ENCODE measurements at places on chromosomes 11 and 22.
A peak's percentile ranks its signal among the peaks of the same experiment; 100 is the strongest.

GRCh38 chr11:63765688-63766241 lies 2.8 kb downstream of the ZFTA start:
- H3K27me3 ChIP-seq, result peaks cover 14% of the 10 kb centered on the region
- no peak overlapping the region for H3K4me3 ChIP-seq
- H3K36me3 ChIP-seq, result peaks cover 20% of the 10 kb centered on the region
- DNase-seq, result no peak
- no peak overlapping the region for H3K27ac ChIP-seq

- H3K4me3 ChIP-seq, result no peak overlapping the region
- no peaks in the 10 kb centered on the region for H3K36me3 ChIP-seq
- no peak for DNase-seq
- H3K27ac ChIP-seq, result no peak overlapping the region
Measured at GRCh38 chr11:119816660-119817059, 87.7 kb upstream of the NECTIN1 start.

DNA sequence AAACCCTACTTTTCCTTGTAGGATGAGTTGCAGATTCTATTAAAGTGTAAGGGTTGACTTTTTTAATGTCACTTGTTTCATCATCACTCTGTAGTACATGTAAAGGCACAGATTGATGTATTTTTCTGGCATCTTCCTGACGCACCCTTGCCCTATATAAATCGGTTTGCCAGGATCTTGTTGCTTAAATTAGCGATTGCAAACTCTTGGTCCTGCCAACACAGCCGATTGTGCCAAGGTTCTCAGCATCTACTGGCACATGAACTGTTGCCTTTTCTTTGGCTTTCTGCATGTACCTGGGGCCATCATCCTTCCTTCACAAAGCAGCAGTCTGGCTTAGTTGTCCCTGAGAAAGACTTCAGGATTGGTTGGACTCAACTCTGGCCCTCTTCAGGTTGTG lies 7.5 kb upstream of the LIN7C start:
- no peaks in the 10 kb centered on the region for H3K36me3 ChIP-seq
- H3K4me1 ChIP-seq, result no peaks in the 10 kb centered on the region
- H3K4me3 ChIP-seq, result no peak overlapping the region

DNA sequence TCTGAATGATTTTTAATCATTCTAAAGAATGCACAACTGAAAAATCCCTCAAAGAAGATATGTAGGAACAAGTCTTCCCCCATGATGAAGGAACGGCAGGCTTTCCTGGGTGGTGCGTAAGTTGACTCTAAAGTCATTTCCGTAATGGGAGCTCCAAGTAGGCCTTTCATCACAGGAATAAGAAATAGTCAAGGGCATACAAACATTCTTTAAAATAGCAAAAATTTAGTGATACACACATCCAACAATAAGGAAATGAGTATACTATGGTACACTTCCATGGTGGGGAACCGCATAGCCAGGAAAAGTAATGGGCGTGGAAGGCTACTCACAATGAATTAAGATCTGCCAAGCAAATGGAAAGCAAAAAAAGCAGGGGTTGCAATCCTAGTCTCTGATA lies 10.7 kb downstream of the CD59 start:
- peak overlapping the region; percentile 70 for H3K27ac ChIP-seq
- H3K4me1 ChIP-seq, result peaks cover 33% of the 10 kb centered on the region
- peaks cover 19% of the 10 kb centered on the region for H3K36me3 ChIP-seq
- no peak overlapping the region for H3K4me3 ChIP-seq

GRCh38 chr11:56624661-56625110 lies 10.0 kb upstream of the OR5M1 start:
- no peaks in the 10 kb centered on the region for H3K27me3 ChIP-seq
- no peaks in the 10 kb centered on the region for H3K36me3 ChIP-seq
- H3K4me1 ChIP-seq, result no peaks in the 10 kb centered on the region
- no peak overlapping the region for H3K4me3 ChIP-seq
- DNase-seq, result no peak

- H3K27ac ChIP-seq, result peak overlapping the region; percentile 55
- H3K4me1 ChIP-seq, result peaks cover 94% of the 10 kb centered on the region
- peak; percentile 92 for DNase-seq
- peak overlapping the region; percentile 75 for H3K4me3 ChIP-seq
- peaks cover 8% of the 10 kb centered on the region for H3K36me3 ChIP-seq
Measured at GRCh38 chr11:118924591-118925585, 838 bp downstream of the BCL9L start.

DNA sequence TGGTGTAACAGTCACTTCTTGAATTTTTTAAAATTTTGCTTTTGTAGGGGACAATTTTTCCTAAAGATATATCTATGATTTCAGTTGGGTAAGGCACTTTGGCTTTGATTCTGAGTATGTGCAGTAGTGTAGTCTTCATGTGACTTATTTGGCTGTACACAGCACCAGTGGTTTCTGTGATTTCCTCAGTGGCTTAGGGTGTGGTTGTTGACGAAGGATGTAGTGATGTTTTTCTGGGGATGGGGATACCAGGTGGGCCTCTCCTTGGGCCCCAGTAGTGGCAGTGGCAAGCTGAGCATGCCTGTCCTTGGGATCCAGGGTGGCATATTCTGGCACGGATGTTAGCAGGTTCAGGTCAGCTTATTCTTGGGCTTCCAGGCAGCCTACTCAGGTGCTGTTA lies 364.9 kb upstream of the CADM1 start:
- H3K4me3 ChIP-seq, result no peak overlapping the region
- no peaks in the 10 kb centered on the region for H3K27me3 ChIP-seq
- no peak for DNase-seq
- H3K36me3 ChIP-seq, result no peaks in the 10 kb centered on the region
- no peak overlapping the region for H3K27ac ChIP-seq
- H3K4me1 ChIP-seq, result no peaks in the 10 kb centered on the region

DNA sequence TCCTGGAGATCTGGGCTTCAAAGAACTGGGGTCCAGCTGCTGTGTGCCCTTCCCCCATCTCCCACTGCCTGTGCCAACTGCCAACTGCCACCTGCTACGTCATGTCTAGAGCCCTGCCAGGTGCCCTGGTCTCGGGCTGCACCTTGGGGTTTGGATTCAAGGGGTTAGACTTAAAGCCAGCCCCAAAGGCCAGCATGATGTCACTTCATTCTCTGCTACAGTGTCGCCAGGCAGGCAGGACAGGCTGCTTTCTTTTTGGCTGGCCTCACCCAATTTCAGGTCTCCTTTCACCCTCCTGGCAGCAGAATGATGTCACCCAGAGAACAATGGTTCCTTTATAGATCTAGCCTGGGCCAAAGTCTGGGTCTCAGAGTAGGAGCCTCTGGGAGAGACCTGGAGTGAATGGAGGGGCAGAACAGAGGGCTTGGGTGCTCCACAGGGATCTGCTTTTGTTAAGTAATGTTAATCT lies 79.5 kb upstream of the CRYBB3 start:
- peak overlapping the region; percentile 38 for H3K27ac ChIP-seq
- DNase-seq, result no peak
- no peaks in the 10 kb centered on the region for H3K36me3 ChIP-seq
- H3K4me3 ChIP-seq, result no peak overlapping the region
- H3K4me1 ChIP-seq, result peaks cover 4% of the 10 kb centered on the region
- H3K27me3 ChIP-seq, result no peaks in the 10 kb centered on the region

DNA sequence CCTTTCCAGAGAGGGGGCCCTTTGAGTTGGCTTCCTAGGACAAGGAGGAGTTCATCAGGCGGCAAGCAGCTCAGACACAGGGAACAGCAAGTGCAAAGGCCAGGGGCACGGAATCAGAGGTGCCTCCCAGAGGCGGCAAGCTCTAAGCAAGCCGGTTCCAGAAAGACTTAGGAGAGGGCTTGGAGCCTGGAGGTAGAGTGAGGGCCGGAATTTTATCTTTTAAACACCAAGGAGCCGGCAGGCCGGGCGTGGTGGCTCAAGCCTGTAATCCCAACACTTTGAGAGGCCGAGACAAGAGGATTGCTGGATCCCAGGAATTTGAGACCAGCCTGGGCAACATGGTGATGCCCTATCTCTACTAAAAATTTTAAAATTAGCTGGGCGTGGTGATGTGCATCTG lies 26.6 kb downstream of the FADD start:
- DNase-seq, result no peak
- H3K4me1 ChIP-seq, result no peaks in the 10 kb centered on the region
- H3K4me3 ChIP-seq, result no peak overlapping the region
- no peaks in the 10 kb centered on the region for H3K27me3 ChIP-seq

DNA sequence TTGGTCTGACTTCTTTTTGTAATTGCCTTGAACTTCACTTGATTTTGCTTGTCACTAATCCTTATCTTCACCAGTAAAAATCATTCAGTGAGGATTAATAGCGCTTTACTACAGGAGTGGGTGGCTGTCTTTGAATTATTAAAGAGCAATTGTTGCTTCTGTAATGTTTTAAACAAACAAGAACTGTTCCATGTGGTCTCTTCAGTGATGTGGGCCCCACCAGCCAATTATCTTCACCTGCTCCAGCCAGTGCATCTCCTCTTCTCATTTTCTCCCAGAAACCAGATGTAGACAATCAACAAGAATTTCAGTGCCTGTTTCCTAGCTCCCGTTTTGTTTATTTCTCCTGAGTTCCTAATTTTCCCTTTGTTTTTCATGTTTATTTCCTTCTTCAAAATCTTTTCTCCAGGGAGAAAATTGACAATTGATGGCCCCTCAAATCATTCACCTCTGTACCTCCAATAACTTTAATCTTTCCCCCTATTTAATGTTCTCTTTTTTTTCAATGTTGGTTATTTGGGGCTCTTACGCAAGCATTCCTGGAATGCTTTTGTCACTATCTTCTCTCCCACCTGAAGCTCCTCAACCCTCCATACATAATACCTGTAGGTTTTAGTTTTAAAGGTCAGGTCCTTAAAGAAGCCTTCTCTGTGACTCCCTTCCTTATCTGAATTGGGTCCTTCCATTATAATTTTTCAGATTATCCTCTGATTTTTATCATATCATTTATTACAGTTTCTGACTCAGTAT lies 115.1 kb downstream of the ARFGAP2 start:
- no peaks in the 10 kb centered on the region for H3K27me3 ChIP-seq
- H3K4me1 ChIP-seq, result no peaks in the 10 kb centered on the region
- H3K27ac ChIP-seq, result no peak overlapping the region
- H3K36me3 ChIP-seq, result no peaks in the 10 kb centered on the region
- DNase-seq, result no peak
- H3K4me3 ChIP-seq, result no peak overlapping the region

DNA sequence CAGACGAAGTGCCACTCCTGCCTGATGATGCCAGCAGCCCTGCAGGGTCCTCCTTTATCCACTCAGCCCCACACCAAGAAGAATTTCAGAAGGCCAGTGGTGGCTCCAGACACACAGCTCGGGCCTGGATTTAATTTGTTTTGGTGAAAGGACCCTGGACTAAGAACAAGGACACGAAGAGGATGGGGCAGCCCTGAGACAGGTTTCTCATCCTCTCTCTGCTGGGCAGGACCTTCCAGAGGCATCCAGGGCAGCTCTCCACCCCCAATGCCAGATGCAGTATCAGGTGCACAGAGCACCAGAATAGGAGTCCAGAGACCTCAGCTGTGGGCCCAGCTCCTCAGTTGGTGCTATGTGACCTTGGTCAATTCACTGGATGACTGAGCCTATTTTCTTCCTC lies 72.0 kb downstream of the TRIM29 start:
- no peak for DNase-seq
- no peaks in the 10 kb centered on the region for H3K4me1 ChIP-seq
- no peak overlapping the region for H3K4me3 ChIP-seq
- no peak overlapping the region for H3K27ac ChIP-seq

DNA sequence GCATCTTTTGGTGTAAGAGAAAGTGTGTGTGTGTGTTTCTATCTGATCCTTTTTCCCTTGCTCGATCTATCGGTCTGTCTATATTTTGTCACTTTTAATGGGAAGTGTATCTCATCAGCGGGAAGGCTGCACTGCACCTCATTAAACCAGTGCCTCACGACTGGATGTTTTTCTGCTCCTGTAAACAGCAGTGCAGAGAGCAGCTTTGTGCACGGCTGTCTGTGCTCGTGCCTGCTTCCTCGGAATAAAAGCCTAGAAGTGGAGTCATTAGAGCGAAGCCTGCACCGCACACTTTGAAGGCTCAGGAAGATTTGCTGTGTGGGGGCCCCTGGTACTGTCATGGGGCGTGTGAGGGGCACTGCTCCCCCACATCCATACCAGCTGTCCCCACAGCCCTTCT lies 27.0 kb upstream of the PARVG start:
- DNase-seq, result no peak
- H3K27ac ChIP-seq, result no peak overlapping the region
- no peaks in the 10 kb centered on the region for H3K27me3 ChIP-seq
- H3K36me3 ChIP-seq, result no peaks in the 10 kb centered on the region

DNA sequence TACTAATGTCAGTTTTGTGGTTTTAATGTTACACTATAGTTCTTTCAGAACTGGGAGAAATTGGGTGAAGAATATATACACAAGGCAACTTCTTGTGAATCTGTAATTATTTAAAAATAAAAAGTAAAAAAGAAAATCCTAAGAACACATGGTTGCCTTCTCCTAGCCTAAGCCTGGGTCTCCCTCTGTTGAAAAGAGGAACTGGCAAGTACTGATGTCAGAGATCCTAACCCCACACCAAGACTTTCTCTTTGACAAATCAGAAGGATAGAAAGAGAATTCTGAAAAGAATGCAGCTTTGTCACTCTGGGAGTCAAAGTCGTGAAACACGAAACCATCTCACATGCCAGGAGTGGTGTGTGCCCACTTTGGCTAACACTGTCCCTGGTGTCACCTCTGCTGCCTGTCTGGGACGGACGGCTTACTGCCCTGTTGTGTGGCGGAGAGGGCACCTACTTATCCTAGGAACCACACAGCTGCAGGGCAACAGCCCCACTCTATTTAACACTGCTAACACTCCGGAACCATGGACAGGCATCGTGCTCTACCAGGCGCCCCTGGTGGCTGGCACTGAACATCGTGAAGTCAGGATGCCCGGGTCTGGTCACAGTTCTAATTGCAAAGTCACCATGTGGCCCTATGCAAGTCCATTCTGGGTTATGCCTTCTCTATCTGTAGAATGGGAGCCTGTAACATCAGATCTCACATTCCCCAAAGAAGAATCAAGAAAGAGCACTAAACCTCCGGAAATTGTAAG lies 108.7 kb upstream of the CD82 start:
- no peaks in the 10 kb centered on the region for H3K36me3 ChIP-seq
- no peak overlapping the region for H3K27ac ChIP-seq
- no peak for DNase-seq
- no peaks in the 10 kb centered on the region for H3K4me1 ChIP-seq
- no peak overlapping the region for H3K4me3 ChIP-seq
- no peaks in the 10 kb centered on the region for H3K27me3 ChIP-seq

DNA sequence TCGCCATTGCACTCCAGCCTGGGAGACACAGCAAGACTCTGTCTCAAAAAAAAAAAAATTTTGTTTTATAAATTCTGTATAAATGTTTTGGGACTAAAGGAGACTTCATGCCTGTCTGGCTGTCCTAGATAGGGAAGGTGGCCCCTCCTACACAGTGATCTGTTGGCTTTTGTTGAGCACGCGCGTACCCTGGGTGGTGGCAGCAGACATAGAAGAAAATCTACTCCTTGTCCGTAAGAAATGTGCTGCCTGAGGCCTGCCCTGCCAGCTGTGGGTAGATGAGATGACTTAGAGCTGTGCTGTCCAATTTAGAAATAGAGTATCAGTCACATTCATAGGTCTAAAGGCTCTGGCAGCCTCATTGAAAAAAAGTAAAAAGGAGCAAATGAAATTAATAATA lies 37.0 kb downstream of the AP2A2 start:
- peaks cover 52% of the 10 kb centered on the region for H3K4me1 ChIP-seq
- peaks cover 30% of the 10 kb centered on the region for H3K36me3 ChIP-seq
- H3K27ac ChIP-seq, result no peak overlapping the region
- H3K27me3 ChIP-seq, result no peaks in the 10 kb centered on the region

GRCh38 chr11:65487467-65488272 lies 11.2 kb upstream of the MALAT1 start:
- no peaks in the 10 kb centered on the region for H3K27me3 ChIP-seq
- peak overlapping the region; percentile 99 for H3K27ac ChIP-seq
- H3K4me1 ChIP-seq, result peaks cover 42% of the 10 kb centered on the region
- no peaks in the 10 kb centered on the region for H3K36me3 ChIP-seq
- peak; percentile 93 for DNase-seq
- no peak overlapping the region for H3K4me3 ChIP-seq
